B cell (primary cell): ENCODE measurements at places on chromosomes 5 and 9. TPM values are rescaled to one million over a fixed set of nuclear protein-coding genes. Genes with fewer than 3 reads are reported as not detected.

Gene ANGPTL2
- polyA plus RNA-seq = not detected in 2 replicates

Gene RNF208
- polyA plus RNA-seq = 0.97 and 1.1 TPM in 2 replicates

Gene ZNF366
- 0.03 TPM in 1 of 2 replicates, not detected in the other for polyA plus RNA-seq

Gene ALDOB
- polyA plus RNA-seq = not detected in 2 replicates

Gene PCDH12
- polyA plus RNA-seq = 0.01 TPM in 1 of 2 replicates, not detected in the other

Gene GMCL2
- polyA plus RNA-seq = not detected in 2 replicates

Gene ABO
- polyA plus RNA-seq = not detected in 2 replicates

DNA sequence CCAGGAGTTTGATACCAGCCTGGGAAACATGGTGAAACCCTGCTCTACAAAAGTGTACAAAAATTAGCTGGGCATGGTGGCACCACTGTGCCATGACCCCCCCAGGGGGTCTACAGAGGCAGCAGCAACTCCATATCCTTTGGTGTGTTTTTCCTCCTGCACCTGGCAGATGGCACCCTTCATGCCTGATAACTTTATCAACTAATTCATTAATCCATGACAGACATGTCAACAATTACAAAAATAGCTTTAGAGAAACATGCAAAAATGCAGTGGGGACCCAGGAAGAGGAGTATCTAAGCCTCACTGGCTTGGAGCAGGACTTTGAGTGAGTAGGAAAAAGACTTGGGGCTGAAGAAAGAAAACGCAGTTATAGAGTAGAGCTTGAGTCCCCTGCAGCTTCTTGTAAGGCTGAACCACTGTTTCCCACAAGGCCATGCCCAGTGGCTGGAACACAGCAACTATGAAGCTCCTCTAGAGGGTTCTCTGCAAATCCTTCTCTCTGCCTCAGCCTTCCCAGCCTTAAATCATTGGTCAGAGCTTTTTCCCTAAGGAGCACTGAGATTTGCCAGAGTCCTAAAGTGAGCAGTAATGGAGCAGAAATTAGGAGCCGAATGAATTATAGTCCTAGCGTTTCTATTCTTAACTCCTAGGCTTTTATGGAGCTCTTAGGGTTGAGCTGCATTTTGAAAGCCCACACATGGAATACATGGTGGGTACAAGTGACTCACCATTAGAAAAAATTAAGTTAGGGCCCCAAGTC is 25.5 kb upstream of the B4GALT1 start:
- no peak for DNase-seq

- DNase-seq = no peak
Observed at GRCh38 chr9:27400334-27400880, 103.5 kb upstream of the EQTN start.

GRCh38 chr5:4418084-4418483 is 722.0 kb upstream of the ADAMTS16 start:
- DNase-seq = no peak

DNA sequence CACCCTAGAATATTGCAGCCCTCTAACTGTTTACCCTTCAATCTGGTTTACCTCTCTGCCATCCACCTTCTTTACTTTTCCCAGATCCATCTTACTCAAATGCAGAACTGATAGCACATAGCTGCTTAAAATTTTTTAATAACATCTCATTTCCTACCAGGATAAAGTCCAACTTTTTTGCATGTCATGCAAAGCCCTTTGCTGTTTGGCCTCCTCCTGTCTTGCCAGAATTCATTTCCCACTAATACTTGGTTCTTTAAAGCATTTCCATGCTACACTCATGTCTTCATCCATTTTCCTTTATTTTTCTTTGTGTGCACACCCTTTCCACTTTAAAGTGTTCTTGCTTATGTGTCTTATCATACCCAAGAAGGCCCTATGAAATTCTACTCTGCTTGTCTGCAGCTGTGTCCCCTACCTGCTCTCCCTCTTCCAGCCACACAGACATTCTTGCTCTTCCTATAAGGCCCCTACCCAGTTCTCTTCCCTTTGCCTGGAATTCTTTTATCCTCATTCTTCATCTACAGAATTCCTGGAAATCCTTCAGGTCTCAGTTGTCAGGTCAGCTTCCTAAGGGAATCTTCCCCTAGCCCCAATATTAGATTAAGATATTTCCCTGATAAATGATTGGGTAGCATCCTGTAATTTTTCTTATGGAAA is 50.3 kb downstream of the TLE4 start:
- no peak for DNase-seq

DNA sequence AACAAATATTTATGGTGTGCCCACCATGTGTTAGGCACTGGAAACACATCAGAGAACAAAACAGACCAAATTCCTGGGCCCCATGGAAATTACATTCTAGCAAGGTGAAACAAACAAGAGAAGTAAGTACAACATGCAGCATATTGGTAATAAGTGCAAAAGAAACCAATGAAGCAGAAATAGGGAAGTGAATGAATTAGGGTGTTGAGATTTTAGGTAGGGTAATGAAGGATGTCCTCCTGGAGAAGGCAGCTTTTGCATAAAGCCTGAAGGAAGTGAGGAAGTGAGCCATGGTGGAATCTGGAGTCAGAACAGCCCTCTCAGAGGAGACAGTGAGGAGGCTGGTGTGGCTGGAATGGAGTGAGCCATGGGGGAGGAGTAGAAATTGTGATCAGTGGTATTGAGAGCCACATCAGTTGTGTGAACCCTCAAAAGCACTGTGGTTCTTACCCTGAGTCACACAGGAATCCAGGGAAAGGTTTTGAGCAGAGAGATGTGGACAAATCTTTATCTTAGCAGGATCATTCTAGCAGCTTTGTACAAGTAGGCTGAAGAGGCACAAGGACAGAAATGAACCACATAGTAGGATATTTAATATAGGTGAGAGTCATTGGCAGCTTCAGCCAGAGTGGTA is 52.7 kb upstream of the ARL15 start:
- no peak for DNase-seq

DNA sequence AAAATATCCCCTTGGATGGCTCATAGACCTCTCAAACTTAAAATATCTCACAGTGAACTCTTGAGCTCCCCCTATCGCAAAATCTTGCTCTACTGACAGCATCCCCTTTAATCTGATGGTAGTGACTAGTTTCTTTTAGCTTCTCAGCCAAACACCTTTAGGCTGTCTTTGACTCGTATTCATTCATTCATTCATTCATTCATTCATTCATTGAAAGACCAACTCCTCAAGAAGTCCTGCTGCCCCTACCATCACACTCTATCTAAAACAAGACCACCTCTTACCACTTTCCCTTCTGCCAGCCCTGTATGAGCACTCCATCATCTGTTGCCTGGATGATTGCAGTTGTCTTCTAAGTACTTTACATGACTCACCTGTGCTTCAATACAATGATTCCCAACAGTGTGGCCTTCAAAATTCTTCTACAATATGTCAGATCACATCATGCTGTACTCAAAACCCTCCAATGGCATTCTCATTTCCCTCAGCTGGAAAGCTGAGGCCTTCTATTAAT is 46.8 kb downstream of the ITGA2 start:
- DNase-seq = no peak

DNA sequence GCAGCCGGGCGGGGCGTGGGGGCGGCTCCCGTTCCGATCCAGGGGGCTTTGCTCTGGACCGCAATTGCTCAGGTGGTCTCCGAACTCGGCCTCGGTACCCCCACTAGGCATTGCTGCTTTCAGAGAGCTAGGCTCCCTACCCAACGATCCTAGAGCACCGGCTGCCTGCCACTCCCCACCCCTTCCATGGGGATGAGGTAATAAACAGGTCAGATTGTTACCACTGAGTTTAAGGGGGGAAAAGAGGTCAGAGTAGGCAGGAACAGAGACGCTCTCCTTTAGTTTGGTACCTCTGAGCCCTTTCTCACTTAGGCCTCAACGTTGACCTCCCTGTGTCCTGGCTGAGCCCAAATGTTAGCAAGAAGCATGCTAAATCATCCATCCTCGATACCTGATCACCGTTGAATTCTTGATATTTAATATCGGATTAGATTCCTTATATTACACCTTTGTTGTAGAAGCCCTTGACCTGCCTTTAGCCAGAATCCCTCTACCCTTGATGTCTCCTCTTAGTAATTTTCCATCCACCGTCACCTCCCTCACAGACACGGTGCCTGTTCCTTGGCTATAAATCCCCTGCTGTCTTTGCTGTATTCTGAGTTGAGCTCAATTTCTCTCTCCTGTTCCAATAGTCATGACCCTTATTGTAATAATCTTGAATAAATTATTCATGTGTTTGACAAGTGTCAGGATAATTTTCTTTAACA is 588 bp upstream of the PLPP1 start:
- DNase-seq = no peak
